ENCODE measurements at places on chromosomes 4 and X.

DNA sequence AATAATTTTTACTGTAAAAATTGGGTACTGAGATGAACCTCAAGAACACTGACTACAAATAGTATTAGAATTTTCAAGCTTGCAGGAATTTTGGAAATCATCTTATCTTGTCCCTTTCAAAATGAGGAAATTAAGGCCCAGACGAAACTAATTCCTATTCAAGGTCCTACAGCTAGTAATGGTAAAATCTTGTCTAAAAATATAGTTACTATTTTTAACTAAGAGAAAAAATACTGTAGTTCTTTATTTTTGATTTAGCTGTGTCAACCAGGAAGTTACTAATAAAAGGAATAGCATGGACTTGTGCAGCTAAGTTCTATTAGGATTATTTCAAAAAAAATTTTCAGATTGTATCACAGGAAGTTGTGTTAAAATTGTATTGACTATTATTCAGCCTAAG lies 12.7 kb downstream of the PRIMPOL start:
- no peak for DNase-seq

- DNase-seq, result no peak
Observed at GRCh38 chr4:12041828-12042227, 613.1 kb upstream of the HS3ST1 start.

DNA sequence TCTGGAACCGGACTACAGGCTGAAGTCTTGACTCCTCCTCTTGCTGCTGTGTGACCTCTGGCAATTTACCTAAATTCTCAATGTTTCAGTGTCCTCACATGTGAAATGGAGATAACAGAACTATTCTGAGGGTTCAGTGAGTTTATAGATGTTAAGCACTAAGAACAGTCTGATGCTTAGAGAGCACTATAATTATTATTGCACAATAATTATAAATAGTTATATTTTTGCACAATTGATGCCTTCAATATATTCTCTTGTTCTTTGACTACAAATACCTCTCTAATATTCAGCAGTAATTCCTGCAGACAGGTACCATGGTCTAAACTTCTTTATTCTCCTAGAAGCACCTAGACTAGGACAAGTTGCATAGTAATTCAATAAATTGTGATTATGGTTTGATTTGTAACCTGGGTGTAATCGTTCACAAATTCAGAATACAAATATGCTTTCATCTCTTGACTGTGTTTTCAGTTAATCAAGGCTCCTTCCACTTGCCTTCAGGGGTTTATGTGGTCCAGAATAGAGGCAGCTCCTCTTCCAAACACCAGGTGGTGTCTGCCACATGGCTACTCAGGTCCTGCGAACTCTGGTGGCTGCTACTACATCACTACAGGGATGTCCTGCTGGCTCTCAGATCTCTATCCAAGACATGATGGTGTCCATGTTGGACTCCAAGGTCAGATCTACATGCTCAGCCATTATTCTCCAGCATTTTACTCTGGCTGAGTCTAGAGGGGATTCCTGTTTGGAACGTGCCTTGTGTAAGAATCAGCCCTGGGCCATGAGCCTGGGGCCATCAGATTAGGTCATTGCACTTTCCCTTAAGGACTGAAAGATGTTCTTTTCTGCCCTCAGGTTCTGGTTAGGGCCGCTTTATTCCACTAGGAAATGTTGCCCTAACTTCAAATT lies 103.4 kb downstream of the QRFPR start:
- no peak for DNase-seq

DNA sequence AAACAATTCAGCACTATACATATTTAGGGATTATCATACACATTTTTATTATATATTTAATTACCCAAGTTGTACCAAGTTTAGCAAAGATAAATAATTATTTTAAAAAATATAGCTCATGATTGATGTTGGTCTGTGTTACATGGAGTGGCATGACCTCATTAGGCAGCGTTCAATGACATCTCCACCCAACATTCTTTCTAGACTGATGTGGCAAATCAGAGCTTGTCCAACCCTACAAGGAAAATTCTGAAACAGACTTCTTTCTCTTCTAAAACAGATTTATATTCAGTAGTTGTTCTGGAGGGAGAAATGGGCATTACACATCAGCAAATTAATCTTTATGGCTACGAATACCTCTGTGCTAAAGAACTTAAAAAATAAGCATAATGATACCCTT lies 189.7 kb downstream of the PDGFC start:
- no peak for DNase-seq

DNA sequence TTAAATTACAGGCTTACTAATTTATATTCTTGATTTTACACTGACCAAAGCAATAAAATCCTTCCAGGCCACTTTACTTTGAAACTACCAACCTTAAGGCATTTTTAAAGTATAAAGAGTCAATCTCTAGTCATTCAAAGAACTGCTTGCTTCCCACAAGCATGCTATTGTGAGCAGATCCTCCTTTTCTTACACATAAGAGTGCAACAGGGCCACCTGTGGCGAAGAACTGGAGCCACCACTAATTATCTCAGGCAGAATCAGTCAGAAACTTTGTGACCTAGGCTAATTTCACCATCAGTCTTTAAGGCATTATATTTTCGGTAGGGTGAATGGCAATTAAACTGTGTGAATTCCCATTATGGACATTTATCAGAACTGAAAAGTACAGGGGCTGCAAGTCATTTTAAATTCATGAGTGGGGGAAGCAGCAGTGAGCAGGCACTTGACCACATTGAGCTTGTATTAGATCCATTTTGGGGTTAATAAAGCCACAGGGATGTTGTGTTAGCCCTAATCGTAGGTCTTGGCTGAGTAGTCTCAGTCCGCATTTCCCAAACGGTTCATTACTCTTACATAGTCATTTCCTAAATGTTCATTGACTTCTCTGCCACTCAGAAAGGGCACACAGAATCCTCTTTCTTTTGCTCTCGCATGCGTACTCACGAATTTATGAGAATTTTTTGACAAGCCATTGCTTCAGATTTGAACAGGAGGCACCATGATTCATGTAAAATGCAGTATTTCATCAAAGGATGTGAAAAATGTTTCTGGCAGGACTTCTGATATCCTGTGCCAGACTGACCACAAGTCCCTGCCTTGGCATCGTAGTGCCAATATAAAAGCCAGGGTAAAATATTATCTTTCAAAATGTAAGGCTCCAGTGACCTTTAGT lies 39.8 kb downstream of the NPY2R start:
- DNase-seq, result no peak

DNA sequence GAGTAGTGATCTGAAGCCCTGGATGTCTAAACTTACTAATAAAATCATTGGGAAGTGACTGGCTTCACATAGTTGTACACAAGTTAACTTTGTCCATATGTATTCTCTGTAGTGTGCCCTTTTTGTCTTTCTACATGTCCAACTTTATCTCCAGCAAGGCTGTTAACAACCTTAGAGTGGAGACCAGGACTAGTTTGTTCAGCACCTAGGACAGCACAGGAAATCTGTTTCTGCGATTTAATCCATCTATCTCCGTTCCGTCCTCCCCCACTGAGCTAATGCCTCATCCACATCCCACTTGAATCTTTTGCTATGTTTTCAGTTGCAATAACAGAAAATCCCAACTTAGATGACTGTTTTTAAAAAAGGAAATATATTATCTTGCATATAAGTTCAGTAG lies 3.4 kb upstream of the ARR3 start:
- no peak for DNase-seq

DNA sequence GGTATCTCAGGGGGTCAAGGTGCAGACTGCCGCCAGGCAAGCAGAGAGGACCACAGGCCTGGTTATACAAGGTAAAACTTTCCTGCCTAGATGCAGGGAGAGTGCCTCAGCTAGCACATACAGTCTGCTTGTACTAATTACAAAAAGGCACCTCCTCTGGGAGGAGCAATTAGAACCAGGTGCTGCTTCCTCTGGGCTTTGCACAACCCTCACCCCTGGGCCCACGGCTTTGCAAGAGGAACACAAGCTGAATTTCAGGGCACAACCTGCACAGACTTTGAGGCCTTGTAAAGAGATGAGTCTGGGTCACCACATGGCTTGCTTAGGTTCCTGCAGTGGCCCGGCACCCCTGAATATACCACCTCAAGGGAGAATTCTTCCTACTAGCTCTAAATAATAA lies 9.2 kb upstream of the CITED1 start:
- DNase-seq, result no peak

DNA sequence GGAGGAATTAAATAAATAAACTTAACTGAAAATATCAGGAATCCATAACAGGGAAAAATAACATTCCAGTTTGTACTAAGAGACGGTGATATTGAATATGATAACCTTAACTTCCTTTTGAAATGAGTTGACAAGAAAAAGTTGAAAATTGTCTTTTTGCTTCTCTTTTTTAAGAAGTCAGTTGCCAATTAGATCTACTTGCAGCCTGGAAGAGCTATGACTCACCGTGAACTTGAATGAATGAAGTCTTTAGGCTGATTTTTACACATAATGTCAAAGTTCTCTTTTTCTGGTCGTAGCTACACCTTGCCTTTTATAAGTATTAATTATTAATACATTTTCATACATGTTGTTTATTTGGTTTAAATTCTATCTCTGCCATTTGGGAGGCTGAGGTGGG lies 94.4 kb upstream of the HPGD start:
- DNase-seq, result no peak

GRCh38 chr4:83582289-83582785 lies 46.4 kb downstream of the GPAT3 start:
- no peak for DNase-seq

GRCh38 chrX:103063191-103063845 lies 653 bp downstream of the BEX1 start:
- DNase-seq, result no peak

- DNase-seq, result no peak
Observed at GRCh38 chrX:34197946-34198345, 65.8 kb upstream of the FAM47A start.

DNA sequence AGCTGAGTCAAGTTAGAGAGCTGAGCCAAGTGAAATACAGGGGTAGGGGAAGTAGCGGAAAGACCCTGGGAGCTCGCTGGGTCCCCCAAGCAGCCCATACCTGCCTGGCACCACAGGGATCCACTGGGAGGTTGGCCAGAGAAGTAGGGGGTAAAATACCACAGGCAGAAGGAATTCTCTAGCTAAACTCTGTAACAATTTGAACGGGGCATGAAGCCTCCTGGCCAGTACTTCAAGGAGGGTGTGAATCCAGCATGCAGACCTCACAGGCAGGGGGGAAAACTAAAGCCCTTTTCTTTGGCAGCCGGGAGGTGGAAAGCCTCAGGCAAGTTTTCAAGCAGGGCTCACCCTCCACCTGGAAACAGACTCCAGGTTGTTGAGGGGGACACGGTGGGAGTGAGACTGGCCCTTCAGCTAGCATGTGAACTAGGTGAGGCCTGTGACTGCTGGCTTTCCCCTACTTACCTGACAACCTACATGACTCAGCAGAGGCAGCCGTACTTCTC lies 3.7 kb upstream of the UGT2A1 start:
- no peak for DNase-seq

DNA sequence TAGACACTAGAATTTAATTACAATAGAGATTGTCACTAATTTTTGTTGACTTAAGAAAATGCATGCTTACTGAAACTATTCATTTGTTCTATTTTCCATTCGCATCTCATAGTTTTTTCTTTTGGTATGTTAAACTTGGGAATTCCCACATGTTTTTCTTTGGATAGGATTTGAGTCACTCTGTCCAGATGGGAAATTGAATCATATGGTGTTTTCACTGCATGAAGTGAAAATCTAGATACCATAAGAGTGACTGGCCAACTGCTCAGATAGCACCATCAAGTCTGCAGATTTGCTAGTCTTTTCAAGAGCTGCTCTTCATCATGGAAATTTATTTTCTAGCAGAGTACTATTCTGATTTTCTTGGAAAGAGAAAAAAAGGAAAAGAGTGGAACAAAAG lies 172.6 kb downstream of the FAM47B start:
- DNase-seq, result no peak

DNA sequence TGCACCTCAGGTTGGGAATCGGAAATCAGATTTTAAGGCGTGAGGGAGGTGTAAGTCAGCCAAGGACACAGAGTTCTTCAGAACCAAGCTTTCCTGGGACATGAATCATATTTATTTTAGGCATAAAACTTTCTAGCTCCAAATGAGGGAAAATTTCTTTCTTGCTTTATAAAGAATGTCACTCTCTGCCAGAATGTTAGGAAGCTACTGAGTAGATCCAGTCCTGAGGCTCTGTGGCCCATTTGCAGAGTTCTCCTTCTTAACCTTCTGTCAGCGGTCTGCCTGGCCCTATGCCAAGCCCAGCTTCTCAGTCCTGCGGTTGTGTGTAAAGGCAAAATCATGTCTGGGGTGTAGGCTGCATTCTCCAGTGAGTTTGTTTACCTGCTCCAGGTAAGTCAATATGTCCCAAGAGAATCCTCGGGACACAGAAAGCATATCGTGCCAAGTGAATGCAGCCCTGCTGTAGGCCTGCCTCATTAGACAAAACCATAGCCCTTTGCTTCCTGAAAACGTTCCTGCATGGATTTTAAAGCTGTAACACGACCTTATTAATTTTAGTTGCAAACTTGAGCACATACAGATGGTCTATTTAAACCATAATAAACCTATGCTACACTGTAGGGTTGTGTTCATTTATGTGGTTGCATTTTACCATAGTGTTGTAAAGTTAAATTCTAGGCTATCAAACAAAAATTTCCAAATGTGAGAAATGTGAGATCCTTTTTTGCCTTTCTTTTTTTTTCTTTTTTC lies 29.2 kb upstream of the CCNI start:
- no peak for DNase-seq

- DNase-seq, result no peak
Observed at GRCh38 chr4:41425650-41426049, 112.3 kb upstream of the LIMCH1 start.

DNA sequence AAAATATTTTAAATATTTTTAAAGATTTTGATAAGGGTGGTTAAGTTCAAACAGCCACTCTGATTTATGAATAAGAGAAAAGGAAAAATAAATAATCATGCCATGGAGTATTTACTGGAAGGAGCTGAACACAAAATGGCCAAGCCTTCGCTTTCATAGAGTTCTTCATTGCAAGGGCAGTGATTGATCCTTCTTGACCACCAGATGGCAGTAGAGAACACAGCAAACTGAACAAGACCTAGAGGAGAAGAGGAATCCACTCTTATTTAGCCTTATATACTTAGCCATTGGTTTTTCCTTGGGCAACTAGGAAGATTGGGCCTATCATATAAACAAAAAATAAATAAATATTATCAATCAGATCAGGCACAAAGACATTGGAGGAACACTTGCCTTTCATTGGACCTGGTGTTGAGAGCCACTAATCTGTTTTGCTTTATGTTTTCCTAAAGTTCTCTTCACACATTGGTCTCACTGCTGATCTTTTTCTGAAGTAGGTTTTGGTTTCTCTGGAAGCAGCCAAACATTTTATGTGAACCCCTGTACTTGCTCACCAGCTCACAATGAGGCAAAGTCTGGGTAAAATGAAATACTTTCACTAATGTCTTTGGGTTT lies 58.1 kb upstream of the PARM1 start:
- no peak for DNase-seq

- no peak for DNase-seq
Observed at GRCh38 chr4:37109756-37110155, 134.8 kb upstream of the NWD2 start.
